ENCODE measurements at places on chromosomes 13 and 19.

GRCh38 chr13:68076046-68076445 lies 845.9 kb upstream of the PCDH9 start:
- DNase-seq, result no peak

DNA sequence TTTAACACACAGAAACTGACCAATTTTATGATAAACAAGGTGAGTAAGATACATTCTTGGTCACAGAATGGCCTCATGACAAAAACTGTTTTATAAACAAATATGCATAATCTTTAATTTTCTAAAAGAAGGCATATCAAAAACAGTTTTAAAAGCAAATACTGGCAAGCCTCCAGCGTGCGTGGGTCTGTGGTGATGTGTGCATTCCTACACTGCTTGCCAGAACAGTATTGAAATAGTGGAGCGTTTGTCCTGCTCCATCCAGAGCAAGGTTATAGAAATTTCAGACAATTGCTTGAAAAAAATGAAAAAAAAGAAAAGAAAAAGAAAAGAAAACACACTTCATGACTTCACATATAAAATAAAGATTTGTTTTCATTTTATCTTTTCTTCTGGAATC lies 140.9 kb downstream of the MZT1 start:
- no peak for DNase-seq

GRCh38 chr13:36530050-36530789 lies 97.9 kb downstream of the CCNA1 start:
- no peak for DNase-seq

- DNase-seq, result peak; percentile 13
Observed at GRCh38 chr19:53958168-53958571, 4.6 kb upstream of the CACNG8 start.

DNA sequence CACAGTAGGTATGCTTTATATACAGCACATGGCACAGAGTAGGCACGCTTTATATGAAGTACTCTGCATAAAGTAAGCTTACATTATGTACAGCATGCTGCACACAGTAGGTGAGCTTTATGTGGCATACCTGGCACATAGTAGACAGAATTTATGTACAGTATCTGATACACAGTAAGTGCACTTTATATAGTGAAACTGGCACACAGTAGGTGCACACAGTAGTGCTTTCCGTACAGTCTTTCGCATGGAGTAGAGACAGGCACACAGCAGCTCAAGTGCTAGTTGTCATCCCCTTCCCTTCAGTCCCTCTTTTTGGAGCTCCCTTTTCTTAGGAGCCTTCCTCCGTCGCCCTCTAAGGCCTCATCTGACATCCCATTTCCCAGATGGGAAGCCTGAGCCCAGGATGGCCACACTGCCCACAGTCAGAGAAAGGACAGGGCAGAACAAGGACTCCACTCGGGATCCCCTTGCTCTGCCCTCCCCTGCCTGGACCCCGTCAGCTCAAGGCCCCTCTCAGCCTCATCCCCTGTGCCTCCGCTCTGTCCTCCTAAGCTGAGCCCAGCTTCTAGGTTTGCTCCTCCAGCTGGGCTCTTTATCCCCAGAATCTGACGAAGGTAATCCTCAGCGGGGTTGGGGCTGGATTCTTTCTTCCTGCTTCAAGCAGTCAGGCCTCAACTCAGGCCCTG lies 852 bp upstream of the CYP4F12 start:
- no peak for DNase-seq

DNA sequence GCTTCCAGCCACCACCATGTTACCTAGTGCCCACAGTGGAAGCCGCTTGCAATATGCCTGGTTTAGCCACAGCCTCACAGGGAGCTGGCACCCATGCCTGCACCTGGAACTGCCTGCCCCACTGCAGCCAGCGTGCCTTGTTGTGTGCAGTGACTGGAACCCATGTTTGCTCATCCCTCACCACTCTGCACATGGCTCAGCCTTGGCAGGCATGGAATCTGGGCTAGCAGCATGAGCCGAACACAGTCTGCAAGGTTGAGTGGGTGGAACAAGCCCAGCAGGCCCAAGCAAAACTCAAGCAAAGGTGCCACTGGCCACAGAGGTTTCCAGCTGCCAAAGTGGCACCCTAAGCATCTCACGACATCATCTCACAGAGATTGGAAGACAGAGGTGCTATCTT lies 269.5 kb downstream of the PCDH20 start:
- DNase-seq, result no peak

DNA sequence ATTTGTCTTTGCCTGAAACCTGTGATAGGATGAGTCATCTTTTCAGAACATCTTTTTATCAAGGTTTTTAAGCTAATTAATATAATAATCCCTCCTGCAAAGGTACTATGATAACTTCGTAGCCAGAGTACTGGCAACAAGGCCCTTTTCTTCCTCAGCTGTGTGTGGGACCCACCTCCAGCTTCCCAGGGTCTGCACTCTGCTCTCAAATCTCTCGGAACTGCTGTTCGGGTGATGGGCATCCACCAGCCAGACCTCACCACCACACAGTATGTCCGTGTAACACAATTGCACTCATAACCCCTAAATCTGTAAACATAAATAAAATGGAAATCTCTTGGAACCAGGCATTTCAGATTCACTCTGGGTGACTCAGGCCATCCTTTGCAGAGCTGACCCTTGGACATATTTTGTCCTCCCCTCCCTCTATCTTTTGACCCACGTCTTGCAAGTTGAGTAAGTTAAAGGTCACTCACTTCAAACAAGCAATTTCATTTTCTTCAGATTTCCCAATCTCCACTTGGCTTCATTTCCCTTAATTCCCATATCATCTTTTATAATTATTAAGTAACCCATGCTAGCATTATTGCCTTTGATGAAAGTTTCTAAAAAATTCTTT lies 29.5 kb downstream of the COL4A1 start:
- no peak for DNase-seq

GRCh38 chr13:113624235-113624587 lies 33.8 kb downstream of the ATP4B start:
- no peak for DNase-seq

DNA sequence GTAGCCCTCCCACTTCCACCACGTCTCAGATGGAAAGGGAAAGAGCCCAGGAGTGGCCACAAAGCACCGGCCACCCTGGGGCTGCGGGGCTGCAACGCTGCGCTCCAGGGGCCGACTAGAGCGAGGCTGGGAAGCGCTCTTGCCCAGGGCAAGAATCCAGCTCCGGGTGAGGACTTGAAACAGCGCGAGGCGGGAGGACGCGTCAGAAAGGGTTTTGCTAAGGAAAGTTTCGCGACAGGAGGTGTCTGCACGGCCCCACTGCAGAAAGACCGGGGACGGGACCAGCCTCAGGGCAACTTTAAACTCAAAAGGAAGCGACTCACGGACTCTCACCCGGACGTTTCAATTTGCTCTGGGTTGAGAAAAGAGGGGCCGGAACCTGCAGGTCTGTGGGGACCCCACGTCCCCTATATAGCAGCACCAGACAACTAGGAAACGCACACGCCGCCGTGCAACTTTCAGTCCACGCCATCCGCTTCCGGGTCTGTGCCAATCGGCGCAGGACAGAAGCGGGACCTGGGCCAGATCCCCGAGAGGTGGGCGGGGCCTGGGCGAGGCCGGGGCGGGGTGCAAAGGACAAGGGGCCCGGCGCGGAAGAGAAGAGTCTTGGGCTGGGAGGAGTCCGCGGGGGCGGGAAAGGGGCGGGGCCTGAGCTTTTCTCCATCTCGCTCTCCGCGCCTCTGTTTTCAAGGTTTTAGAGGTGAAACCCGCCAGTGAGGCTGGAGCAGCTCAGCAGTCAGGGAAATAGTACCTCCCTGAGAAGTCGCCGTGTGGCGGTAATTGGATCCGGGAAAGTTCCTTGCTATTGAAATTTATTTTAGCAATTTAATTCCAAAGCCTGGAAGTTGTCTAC lies at the start of gene ZNF816:
ZNF816 (minus strand) TSS at position 488 of the 853 bp plus-strand sequence. CDS start 6,792 bp downstream, outside the sequence.
- peak; percentile 69 for DNase-seq

DNA sequence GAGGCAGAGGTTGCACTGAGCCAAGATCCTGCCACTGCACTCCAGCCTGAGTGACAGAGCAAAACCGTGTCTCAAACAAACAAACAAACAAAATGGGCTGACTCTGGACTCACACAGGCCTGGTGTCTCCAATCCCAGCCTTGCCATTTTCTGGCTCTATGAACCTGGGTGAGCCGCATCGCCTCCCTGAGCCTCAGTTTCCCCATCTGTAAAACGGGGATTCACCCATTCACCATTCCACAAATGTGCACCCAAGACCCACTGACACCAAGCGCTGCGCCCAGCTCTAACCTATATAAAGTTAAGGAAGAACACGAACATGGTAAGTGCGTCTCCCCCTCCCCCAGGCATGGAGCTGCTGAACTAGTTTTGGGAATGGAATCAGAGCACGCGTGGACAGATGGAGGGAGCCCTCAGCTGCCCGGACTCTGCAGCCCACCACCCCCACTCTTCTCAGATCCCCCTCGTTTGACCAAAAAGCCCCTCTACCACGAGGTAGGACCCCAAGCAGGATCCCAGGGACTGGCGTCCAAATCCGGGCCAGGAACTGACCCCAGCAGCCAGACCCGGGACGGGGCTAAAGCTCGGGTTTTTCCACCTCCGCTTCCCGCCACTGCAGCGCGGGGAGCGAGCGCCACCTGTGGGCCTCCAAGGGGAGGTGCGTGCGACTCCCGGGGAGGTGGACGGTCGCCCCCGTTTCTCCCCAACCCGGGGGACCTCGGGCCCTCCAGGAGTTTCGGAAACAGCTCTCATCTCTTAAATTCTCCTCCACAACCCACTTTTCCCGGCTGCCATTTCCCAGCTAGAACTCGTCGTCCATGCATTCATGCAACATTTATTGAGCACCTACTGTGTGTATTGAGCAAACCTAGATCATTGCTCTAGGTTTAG lies 33.0 kb upstream of the ADGRE5 start:
- peak; percentile 6 for DNase-seq

GRCh38 chr19:9309974-9310446 lies 372 bp upstream of the ZNF699 start:
- peak; percentile 97 for DNase-seq

GRCh38 chr13:98187965-98188261 lies 10.8 kb upstream of the RNF113B start:
- DNase-seq, result no peak

DNA sequence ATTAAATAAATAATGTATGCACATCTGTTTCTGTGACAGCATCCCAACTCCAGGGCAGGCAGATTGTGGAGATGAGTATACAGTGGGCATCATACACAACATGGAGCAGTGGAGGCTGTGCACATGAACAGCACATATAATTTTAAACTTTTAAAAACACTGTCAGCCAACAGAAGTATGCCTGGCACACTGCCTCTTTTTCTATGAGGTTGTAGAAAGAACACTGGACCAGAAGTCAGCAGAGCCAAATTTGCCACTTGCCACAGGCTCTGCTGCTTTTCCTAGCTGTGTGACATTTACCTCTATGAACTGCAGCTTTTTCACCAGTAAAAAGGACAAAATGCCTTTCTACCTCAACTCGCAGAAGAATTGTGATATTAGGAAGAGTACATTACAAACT lies 118.7 kb downstream of the FRY start:
- DNase-seq, result no peak

All from NCI-H1092 (cell line).